ENCODE measurements at places on chromosomes 2 and 18. TPM values are rescaled to one million over a fixed set of nuclear protein-coding genes. Genes with fewer than 3 reads are reported as not detected.

GRCh38 chr2:61811821-61812220, 42.0 kb downstream of the FAM161A start:
- no peak for DNase-seq

- no peak for DNase-seq
These were observed 170.0 kb upstream of the CRIM1 start for GRCh38 chr2:36185624-36186023.

GRCh38 chr18:22510697-22511096, 93.0 kb upstream of the CTAGE1 start:
- no peak for DNase-seq

DNA sequence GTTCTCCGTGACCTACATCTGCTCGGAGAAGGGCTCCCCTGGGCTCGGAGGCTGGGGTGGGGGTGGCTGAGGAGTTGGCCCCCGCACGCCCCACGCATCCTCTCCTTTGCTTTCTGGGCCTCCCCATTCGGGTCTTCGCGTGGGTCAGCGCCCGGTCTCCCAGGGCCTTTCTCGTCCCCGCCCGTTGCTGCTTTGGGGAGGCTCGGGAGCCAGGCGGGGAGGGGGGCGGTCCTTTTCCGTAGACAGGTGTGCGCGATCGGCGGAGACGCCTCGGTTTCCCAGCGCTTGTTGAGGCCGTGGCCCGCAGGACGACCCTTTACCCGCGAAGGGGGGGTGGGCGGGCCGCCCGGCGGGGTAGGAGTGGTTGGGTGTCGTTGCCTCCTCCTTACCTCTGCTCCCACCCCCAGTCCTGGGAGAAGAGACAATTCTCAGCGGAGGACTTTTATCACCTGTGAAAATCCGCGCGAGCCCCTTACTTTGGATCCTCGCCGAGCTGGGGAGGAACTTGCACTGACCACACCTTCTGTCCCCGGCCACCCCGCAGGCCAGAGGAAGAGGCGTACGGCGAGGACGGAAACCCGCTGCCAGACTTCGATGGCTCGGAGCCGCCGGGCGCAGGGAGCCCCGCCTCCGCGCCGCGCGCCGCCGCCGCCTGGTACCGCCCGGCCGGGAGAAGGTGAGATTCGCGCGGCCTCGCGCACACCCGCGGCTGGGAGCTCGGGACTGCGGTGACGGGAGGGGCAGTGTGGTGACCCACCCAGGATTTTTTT, 2.6 kb downstream of the ADCYAP1 start:
- peak; percentile 49 for DNase-seq

DNA sequence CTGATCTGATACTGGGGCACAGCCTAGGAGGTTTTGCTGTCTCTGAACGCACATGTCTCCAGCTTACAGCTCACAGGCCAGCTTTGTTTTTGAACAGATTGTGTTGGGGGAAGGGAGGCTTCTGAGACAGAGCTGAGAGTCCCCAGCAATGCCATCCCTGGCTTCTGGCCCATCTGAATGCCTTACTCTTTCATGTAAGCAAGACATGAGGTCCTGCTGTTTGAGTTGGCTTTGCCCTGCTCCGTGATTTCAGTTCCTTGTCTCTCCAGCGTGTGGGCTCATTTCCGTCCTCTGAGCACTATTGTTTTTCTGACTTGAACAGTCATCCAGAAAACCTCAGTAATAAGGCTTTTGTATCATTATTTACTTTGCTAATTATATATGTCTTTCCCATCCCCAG, 194.9 kb upstream of the TNP1 start:
- no peak for DNase-seq

DNA sequence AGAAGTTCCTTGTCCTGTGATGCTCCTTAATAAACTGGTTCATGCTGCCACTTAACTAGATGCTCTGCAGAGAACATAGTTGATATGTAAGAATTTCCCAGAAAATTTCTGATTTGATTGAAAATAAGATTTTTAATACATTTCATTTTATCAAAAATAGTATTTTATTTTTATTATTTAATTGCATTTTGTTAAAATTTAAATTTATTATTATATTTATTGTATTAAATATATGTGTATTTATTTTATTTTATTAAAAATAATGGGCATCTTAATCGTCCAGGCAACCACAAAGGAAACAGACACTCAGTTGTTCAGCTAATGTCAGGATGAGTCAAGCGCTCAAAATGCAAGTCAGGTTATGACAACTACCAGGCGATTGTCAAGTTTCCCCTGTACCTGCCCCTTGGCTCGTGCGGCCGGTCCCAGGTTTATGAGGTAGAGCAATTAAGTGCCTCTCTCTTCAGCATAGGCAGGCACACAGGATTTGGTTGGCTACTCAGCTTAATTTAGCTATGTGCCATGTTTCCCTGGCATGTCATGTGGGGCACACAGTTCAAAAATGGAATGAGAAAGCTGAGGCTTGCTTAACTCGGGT, 361.2 kb downstream of the RND3 start:
- no peak for DNase-seq

DNA sequence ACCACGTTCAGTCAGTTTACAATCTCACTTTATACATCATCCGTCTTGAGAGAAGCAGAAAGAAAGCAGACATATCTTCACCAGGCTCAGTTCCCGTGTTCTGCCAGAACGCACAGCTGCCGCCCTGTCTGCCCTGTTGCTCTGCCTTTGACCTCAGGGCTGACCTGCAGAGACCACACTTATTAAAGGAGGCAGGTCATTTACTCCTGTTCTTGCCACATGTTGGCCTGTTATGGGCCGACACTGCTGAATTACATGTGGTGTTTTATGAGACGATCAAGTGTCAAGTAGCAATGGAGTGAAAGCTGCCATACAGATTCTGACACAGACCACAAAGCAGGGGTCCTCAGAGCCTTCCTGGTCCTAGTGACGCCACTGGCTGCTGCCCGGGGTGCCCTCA, 232.2 kb downstream of the TTC32 start:
- DNase-seq: no peak

DNA sequence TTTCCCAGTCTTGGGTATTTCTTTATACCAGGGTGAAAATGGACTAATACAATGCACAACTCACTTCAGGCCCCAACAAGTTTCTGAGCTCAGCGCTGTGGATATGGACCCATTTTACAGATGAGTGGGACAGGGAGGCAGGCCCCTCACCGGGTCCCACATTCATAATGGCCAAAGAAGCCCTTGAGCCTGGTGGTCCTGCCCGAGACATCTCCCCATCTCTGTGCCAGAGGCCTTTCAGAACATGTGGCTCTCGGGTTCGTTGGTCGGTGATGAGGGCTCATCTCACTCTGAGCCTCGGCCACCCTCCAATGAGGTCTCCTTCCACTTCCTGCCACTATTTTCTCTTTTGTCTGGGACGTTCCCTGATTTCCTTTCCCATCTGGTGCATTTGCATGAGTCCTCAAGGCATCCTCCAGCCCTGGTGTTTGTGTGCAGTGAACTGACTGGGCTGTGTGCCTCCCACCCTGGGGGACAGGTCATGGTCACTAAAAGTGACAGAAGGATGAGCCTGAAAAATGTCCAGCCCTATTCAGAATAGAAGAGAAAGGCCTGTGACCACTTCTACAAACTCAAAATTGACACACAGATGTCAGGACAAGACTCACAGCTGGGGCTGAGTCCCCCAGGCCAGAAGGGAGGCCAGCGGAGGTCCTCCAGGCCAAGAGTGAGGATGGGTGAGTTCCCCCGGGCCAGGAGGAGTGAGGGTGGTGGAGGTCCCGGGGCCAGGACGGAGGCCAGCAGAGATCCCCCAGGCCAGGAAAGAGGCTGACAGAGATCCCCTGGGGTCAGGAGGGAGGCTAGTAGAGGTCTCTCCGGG, 134.5 kb downstream of the PTGR3 start:
- DNase-seq: no peak

GRCh38 chr2:144230033-144230432, 289.9 kb downstream of the ZEB2 start:
- no peak for DNase-seq

GRCh38 chr2:240328526-240328925, 106.9 kb upstream of the GPC1 start:
- DNase-seq: no peak

DNA sequence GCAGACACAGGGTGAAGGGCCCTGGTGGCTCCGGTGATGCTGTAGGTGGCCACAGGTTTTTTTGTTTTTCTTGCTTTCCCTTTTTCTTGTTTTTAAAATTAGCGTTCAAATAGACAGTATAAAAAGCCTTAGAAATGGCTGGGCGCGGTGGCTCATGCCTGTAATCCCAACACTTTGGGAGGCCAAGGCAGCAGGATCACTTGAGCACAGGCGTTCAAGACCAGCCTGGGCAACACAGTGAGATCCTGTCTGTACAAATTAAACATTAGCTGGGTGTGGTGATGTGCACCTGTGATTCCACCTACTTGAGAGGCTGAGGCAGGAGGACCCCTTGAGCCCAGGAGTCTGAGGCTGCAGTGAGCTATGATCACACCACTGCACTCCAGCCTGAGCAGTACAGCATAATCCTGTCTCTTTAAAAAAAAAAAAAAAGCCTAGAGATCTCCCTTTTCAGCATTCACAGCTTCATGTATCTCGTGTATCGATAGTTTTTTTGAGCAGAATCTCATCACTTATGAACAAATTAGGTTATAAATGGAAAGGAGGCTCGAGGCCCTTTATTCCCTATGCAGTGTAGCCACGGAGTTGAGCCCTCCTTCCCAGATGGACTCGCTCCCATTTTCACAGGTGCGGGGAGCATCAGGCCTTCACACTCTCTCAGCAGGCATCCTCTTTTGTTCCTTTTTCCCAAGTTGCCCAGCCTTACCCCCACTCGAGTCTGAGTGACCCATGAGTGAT, 50.8 kb downstream of the EMILIN2 start:
- DNase-seq: no peak

DNA sequence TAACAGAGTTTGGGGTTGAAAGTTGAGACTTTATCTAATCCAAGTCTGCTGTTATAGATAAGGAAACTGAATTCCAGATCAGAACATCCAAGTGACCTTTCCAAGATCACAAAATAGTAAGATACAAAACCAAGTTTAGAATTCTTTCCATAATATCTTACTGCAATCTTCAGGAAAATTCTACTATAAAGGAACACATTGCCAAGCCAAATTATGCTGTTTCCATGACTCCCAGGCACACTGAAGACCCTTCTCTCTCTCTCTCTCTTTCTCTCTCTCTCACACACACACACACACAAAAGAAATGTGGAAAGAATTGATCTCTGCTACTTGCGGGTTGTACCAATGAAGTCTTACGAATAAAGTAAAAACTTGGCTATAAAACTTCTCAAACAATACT, 398.4 kb downstream of the METTL4 start:
- DNase-seq: no peak

DNA sequence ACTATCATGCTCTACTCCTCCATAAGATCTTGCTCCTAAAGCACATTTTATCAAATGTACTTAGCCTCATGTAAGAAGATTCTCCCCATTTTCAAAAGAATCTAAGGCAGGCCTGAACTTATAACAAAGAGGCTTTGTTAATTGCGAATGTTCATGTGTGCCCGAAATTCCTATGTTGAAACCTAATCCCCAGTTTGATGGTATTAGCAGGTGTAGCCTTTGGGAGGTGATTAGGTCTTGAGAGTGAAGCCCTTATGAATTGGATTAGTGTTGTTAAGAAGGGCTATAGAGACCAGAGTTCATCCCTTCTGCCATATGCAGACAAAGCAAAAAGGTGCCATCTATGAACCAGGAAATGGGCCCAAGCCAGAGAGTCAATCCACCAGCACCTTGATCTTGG, 234.5 kb downstream of the PAX3 start:
- no peak for DNase-seq

DNA sequence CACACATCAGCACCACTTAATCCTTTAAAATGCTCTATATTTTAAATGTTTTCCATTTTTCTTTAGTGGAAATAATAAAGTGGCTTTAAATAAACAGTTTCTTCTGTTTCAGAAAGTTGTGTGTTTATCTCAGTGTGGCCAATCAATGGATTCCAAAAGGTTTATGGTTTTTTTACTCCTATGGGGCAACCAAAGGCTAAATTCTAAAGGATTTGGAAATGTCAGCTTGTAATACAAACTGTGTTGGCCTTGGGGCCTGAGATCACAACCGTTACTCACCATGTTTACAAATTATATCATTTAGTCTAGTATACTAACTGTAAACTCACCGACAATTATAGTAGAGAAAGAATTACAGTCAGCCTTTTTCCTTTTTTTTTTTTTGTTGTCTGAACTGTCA, 827.2 kb downstream of the EPHA4 start:
- no peak for DNase-seq

GRCh38 chr2:50765146-50765545, 266.8 kb downstream of the NRXN1 start:
- no peak for DNase-seq

DNA sequence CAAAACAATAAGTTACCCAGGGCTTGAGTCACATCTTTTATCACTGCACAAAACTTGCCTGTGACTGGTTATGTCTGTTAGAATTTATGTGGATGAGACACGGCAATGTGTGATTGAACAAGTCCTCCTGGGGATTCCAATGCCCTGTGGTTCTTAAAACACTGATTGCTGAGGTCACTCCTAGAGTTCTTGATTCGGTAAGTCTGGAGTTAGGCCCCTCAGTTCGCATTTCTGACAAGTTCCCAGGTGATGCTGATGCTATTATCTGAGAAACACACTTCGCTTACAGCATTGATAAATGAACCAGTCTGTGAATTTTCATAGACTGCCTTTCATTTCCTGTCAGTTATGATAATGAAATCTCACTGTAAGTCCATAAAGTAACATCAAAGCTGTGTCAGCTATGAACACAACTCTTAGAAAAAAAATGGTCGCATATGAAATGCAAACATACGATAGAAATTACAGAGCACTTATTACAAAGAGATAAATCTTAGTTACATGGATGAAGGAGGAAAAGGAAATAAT, 214.0 kb downstream of the DLGAP1 start:
- DNase-seq: no peak

GRCh38 chr18:29198834-29199233, 1021.9 kb upstream of the CDH2 start:
- DNase-seq: no peak

- peak; percentile 36 for DNase-seq
These were observed 274.6 kb downstream of the LRATD1 start for GRCh38 chr2:14907014-14907612.

DNA sequence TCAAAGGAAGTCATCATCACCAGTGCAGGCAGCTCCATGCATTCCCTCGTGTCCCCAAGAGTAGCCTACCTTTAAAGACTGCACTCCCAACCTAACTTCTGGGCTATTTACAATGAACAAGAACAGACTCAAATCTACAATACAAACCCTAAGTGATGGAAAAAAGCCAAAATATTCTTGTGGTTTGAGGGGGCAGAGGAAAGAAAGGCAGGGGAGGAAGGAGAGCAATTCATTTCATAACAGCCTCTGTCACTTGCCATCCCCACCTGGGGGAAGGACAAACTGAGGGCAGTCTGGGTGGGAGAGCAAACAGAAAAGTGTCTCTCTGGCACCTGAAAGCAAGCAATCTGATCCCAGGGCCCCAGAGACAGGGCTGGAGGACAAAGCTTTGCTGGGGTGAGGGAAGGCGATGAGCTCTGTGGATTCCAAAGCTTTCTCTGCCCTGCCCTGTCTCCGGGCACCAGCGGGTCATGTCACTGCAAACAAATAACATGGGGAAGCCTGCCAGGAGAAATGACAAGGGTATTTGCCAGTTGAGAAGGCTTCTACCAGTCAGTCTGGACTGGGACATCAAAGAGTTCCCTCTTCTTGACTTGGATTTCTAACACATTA, 528.0 kb upstream of the TNP1 start:
- no peak for DNase-seq

The UGT1A4 gene
- total RNA-seq: not detected

The OTOS gene
- not detected for total RNA-seq

The ZSWIM2 gene
- total RNA-seq: not detected

The GCG gene
- total RNA-seq: not detected

The ANKRD62 gene
- total RNA-seq: not detected

The NPAS2 gene
- 1.1 TPM for total RNA-seq

The LOXHD1 gene
- total RNA-seq: 0.11 TPM

The SLC38A11 gene
- total RNA-seq: not detected

The CD226 gene
- 0.04 TPM for total RNA-seq

The SCLY gene
- total RNA-seq: 53.4 TPM

The C1QL2 gene
- 0.81 TPM for total RNA-seq
